ENCODE measurements at places on chromosomes 4 and X. TPM values are rescaled to one million over a fixed set of nuclear protein-coding genes. Genes with fewer than 3 reads are reported as not detected.

- no peak for DNase-seq
These were observed 164.2 kb downstream of the MAB21L2 start for GRCh38 chr4:150746156-150746555.

GRCh38 chrX:136762820-136763452 is 17.8 kb downstream of the ARHGEF6 start:
- DNase-seq, result no peak

- DNase-seq, result no peak
These were observed 16.3 kb downstream of the MAML3 start for GRCh38 chr4:140137671-140138070.

DNA sequence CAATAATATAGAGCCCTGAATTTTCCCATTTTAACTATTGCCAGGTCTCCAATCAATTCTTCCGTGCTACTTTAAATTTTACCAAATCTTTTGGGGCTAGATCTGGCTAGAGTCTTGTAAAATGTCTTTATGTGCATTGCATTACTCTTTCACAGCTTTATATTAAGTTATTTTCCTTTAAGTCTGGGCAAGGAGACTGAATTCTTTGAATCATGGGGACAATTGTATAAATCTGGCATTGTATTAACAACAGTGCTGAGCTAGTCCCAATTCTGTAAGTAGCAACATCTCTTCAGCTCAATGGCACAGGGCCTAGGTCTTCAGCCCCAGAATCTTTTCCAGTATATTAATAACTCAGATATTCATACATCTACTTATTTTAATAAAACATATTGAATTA is 1080.4 kb upstream of the INTU start:
- DNase-seq, result no peak

GRCh38 chr4:151804821-151805220 is 44.0 kb upstream of the GATB start:
- DNase-seq, result no peak

GRCh38 chr4:11773798-11774197 is 345.1 kb upstream of the HS3ST1 start:
- DNase-seq, result no peak

GRCh38 chr4:187166886-187167512 is 443.3 kb upstream of the FAT1 start:
- DNase-seq, result no peak

- no peak for DNase-seq
These were observed 96.4 kb downstream of the GPC3 start for GRCh38 chrX:133888984-133889383.

GRCh38 chrX:31506360-31506759 is 434.5 kb upstream of the FTHL17 start:
- no peak for DNase-seq

GRCh38 chrX:107541244-107541643 is 87.1 kb upstream of the PRPS1 start:
- DNase-seq, result no peak

- no peak for DNase-seq
These were observed 15.3 kb downstream of the RTL3 start for GRCh38 chrX:78643874-78644273.

DNA sequence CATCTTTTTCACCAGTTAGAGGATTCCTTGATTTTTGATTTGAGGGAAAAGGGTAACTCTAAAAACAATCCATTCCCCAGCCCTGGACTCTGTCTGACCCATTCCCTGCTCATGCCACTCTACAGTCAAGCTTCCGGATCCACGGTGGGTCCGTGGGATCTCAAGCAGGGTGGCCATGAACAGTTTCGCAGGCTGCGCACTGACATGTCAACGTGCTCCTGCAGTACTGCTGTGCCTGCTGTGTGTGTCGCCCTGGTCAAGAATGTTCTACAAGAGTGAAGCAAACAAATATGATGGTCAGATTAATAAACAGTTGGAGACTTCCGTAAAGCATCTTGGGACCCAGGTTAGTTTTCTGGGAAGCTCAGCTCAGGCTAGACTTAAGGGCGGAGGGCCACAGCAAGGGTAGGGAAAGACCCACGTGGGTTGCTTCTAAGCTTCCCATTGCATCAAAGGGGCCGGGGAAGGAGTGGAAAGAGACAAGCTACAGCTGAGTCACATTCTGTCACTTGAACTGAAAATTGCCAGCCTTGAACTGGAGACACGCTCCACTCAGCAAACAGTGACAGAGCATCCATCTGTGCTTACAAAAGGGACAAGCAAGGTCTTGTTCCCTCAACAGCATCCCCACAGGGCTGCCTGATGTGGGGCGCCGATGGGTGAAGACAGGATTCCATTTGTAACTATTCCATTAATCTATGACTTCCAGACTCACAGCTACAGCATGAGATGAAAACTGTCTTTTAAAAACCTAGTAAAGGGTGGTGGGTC is 81.8 kb downstream of the MTMR1 start:
- no peak for DNase-seq

DNA sequence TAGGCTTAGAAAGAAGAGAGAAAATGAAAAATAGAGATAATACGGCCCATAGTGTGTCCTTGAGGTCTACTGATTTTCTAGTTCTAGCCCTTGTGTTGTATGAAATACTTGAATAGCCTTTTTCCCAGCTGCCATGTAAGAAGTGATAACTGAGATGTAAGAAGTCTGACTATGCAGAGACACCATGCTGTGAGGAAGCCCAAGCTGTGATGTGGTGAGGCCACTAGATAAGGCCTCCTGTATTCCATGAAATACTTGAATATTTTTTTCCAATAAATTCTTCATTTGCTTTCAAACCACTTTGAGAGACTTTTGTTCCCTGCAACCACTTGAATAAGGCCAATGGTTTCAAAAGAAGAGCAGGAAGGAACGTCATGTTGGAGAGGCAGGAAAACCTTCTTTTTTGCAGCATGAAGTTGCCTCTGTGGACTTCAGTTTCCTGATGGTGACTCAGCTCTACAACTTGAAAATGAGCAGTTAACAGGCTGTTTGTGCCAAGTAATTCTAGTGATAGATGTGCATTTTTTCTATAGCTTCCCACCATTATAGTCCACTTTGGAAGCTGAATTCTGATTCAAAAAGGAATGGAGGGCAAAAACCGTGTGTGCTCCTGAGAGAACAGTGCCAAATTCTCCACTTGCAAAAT is 25.5 kb upstream of the FAM9C start:
- DNase-seq, result no peak

DNA sequence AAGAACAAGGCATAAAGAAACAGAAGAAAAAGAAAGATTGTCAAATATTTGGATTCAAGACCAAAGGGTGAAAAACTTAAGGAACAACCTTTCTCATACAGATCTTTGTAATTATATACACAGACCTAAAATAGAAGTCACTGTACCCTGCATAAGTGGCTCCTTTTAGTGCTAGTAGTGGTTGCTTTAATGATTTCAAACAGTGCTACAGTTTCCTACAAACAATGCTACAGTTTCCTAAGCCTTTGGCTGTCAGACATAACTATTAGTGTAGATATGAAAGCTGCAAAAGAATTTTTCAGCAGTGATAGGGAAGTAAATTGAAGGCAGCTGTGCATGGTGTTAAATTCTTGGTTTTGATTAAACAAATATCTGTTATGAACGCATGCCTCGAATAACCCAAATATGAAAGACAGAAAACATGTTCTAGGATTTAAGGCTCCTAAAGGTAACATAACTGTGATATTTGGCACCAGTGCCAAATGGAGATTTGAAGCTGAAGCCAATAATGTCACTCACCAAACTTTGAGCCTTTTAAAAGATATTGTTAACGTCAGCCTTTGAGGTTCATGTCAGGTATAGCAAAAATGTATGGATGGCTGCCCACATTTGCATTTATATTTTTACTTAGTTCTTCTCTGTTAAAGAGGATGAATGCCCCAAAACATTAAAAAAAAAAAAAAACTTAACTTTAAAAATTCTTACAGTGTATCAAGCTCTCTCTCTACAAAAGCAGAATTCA is 36.6 kb downstream of the SMARCAD1 start:
- DNase-seq, result no peak

DNA sequence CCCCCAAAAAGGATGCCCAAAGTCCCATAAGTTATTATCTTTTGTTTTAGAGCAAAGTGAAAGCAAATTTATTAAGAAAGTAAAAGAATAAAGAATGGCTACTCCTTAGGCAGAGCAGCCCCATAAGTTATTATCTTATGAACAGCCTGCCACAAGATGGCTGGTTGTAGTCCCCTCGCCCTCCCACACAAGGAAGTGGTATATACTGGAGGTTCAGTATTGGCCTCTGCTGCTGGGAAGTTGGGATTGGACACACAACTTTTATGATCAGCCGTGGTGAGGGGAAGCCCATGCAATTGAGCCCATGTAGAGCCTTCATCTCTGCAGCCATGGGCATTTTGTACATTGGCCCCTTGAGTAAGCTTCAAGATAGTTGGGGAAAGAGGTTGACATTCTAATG is 8.0 kb upstream of the SMIM10 start:
- DNase-seq, result no peak

GRCh38 chrX:40098264-40099054 is 701 bp upstream of the BCOR start:
- DNase-seq, result peak; percentile 36

DNA sequence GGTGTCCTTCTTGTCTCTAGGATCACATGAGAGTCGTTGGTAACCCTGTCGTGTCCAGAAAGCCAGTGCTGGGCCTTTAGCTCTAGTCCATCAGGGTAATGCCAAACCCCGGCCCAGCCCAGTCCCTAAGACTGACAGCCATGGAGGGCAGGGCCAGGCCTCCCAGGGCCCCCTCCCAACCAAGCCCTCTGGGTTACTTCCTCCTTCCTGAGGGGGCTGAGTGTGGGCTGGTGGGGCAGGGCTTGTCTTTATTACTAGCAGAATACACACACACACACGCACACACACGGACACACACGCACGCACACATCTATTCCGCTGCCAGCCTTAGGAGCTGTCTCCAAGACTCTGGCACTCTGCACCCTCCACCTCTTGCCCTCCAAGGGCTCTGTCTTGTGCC is 35.6 kb upstream of the CDKN2AIP start:
- DNase-seq, result no peak

DNA sequence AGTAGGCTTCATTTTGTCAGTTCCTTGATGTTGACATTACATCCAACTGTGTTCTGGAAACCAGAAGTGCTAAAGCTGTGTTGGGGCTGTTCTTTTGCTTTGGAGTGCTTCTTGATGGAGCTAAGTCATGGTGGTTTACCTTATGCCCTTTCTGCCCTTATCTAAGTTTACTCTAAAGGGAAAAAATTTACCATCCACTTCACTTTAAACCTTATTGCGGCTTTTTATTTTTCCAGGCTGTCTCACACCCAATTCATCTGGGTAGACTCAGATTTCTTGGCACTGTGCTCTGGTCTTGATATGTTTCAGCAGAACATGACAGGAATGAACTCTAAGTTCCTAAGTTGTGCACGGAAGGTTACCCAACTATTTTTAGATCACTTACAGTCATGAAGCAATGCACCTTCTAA is 104.7 kb upstream of the TTC29 start:
- no peak for DNase-seq

DNA sequence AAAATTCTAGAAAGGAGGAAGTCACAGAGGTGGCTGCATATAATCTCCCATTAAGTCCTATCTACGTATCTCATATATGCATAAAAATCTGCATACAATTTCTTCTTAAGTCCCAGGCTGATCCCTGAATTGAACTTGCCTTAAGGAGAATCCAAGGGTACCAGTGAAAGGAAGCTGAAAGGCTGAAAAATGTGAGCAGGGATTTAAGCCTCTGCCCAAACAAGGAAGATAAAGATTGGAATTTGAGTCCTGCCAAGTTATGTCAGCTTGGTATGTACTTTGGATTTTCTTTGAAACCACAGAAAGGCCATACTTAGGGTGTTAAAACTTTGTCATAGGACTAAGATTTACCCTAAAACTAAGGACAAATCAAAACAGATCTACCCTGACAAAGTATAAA is 26.5 kb upstream of the GEMIN8 start:
- DNase-seq, result no peak

The ATP8A1 gene
- total RNA-seq, result 7.9 TPM

The ASB12 gene
- not detected for total RNA-seq

The GPRASP3 gene
- total RNA-seq, result 2.3 TPM

The CT45A8 gene
- total RNA-seq, result not detected

The OTC gene
- not detected for total RNA-seq

The MAGEA10 gene
- not detected for total RNA-seq
